ENCODE measurements at places on chromosomes 13 and 19.

DNA sequence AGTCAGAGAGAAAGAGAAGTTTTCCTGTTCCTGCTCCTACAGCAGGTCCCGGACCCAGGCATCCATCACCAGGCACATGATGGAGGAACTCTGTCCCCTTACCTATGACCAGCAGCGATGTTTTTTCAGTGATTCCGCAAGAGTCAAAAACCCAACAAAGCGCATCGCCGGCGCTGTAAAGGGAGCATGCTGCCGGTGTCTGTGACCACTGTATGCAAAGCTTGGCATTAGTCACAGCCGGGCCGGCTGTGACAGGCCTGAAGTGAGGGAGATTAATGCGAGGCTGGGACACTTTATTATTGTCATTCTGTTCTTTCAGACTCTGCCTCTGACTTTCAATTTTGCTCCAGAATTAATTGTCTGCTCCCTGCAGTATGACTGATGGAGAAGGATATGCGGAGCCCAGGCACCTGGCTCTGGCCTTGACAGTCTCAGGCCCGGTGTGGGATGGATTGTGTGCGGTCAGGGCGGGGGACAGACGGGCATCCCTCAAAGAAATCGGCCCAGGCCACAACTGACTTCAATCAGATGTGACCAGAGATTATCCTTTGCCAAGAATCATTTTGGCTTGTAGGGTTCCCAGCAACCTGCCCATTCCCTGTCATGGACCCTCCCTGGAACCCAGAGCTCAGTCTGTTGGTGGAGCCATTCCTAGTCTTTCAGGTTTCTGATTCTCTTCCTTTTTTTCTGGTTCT, 462.0 kb upstream of the ZNF507 start:
- no peak for DNase-seq

DNA sequence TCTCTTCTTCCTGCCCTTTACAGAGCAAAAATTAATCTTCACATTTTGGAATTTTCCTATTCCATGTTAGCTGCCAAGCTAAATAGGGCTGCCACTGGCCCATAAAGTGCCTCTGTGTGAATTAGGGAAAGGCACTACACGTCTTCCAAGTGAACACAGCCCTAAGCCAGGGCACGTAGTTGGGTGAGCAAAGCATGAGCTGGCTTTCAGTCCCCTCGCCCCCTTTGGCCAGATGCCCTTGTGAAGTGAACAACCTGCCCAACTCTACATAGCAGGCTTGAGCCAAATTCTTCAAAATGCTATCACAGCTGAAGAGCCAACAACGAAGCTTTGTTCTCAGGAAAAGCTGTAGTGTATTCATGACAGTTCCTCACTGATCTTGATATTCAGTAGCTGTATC, 213.1 kb downstream of the OXGR1 start:
- no peak for DNase-seq

DNA sequence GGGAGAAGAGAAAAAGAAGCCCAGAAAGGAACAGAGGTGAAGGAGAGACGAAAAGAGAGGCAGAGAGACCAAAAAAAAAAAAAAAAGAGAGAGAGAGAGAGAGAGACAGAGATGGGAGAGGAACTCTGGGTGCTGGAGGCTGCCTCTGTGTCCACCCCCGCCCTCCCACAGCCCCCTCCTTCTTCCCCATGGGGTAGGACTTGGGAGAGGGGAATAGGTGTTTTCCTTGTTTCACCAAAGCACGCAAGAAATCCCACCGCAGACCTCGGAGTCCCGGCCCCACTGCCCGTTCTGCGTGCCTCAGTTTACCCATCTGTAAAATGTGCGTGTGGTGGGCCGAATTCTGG, 4.9 kb downstream of the ONECUT3 start:
- DNase-seq: no peak

- DNase-seq: no peak
Observed at GRCh38 chr19:4910594-4911281, 1.4 kb downstream of the UHRF1 start.

DNA sequence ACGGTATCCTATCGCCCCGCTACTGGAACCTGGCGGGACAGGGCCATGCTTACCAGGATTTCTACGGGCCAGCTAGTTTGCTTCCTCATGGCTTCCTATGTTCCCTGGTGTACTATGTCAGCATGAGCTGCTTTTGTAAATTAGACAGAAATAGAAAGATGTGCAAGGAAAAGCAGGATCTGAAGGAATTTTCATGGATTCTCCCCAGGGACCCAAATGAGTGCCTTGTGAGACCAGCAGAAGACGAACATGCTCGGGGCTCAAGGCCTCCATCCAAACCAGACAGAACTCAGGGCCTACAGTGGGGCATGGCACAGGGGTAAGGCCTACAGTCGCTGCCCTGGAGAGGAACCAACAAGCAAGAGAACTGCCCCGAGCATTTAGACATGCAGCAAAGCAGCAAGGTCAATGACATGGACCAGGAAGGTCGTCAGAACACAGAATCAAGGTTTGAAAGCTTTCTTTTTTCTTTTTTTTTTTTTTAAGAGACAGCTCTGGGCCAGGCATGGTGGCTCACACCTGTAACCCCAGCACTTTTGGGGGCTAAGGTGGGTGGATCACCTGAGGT, 17.3 kb downstream of the EPS15L1 start:
- DNase-seq: no peak

DNA sequence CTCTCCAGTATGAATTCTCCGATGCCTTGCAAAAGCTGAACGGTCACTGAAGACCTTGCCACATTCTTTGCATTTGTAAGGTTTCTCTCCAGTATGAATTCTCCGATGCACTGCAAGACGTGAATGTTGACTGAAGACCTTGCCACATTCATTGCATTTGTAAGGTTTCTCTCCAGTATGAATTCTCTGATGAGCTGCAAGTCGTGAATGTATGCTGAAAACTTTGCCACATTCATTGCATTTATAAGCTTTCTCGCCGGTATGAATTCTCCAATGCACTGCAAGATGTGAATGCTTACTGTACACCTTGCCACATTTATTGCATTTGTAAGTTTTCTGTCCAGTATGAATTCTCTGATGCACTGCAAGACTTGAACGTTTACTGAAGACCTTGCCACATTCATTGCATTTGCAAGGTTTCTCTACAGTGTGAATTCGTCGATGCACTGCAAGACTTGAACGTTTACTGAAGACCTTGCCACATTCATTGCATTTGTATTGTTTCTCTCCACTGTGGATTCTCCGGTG, 20.0 kb upstream of the ZNF841 start:
- DNase-seq: no peak

GRCh38 chr13:43268632-43269031, 245.2 kb downstream of the DNAJC15 start:
- peak; percentile 24 for DNase-seq

GRCh38 chr13:24016046-24016445, 118.7 kb upstream of the C1QTNF9B start:
- no peak for DNase-seq
